ENCODE measurements at places on chromosomes 7 and 10.

DNA sequence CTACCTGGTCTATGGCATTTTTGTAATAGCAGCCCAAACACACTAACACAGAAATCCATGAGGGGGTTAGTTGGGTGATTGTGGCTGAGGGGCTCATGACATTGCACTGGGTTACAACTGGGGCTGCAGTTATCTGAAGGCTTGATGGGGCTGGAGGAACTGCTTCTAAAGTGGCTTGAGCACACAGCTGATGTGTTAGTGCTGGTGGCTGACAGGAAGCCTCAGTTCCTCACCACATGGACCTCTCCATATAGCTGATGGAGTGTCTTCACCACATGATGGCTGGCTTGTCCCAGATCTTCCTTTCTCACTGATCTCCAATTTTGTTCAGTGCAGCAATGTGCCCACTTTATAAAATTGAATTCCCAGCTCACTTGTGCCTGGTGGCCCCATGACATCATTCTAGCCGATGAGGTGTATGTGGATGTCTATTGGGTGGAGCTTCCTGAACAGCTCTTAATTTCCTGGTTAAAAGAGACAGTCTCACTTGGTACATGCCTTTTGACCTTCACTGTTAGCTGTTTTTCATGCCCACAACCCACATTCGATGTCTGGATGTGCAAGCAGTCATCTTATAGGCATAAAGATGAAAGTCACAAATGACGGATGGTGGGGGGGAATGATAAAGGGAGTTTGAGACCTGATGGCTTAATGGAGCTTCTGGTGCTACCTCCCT, 166.9 kb upstream of the BMPER start:
- no peak for DNase-seq

- no peak for DNase-seq
Measured at GRCh38 chr10:93110472-93111146, 36.9 kb downstream of the CYP26A1 start.

DNA sequence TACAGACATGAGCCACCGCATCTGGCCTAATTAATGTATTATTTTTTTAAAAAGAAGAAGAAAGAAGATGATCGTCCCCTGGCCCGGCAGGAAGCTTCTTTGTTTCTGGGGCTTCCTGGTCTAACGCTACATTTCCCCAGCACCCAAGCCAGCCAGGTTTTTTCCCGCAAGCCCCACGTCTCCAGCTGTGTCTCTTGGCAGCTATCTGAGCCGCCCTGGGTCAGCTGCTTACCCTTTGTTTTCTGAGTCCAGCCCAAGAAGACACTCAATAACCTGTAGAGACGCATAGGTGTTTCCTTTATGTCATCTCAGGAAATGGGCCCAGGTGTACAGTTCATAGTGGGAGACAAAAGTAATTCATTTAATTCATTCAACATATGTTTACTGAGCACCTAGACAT, 110.2 kb downstream of the MTPAP start:
- no peak for DNase-seq

- no peak for DNase-seq
Measured at GRCh38 chr7:74051193-74051592, 23.2 kb downstream of the ELN start.

GRCh38 chr7:43198016-43198415, 85.6 kb downstream of the HECW1 start:
- DNase-seq = no peak

- no peak for DNase-seq
Measured at GRCh38 chr7:89621925-89622641, 532.2 kb upstream of the STEAP1 start.

GRCh38 chr7:101206665-101207042, 5.8 kb upstream of the MOGAT3 start:
- DNase-seq = no peak

DNA sequence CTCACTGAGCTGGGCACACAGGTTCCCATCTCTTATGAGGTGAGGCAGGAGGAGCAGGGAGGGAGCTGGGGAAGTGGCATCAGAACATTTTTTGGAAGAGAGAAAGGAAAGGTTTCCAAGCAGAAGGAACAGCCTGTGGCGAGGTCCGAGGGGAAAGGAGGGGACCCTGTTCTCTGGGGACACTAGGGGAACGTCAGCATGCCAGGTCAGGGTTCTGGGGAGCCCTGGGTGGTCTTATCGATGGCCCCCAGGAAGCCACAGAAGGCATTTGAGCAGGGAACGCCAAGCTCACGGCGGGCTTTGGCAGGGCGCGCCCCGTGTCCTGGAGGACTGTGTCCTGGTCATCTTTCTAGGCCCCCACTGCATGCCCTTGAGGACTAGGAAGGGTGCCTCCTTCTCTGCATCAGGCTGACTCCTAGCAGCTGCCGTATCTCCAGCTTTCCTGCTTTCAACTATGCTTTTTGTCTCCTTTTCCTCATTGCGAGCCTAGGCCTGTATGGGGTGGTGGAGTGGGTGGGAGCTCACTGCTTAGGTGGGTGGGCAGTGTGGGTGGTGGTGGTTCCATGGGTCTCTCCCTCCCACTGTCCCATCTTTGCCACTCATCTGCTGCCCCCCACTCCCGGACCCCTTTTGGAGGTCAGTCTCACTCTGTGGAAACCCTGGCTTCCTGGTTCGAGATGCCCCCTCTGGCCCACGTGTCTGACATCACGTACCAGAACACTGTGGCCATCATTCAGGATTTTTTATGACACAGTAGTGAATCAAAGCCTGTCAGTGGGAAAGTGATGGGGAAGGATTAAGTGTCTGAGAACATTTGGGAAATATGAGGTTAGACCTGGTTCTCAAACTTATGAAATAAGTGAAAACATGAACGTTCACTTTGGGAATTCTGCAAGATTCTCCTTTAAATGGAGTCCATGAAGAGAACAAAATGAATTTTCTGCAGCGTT, 89.1 kb downstream of the CUX1 start:
- DNase-seq = no peak

DNA sequence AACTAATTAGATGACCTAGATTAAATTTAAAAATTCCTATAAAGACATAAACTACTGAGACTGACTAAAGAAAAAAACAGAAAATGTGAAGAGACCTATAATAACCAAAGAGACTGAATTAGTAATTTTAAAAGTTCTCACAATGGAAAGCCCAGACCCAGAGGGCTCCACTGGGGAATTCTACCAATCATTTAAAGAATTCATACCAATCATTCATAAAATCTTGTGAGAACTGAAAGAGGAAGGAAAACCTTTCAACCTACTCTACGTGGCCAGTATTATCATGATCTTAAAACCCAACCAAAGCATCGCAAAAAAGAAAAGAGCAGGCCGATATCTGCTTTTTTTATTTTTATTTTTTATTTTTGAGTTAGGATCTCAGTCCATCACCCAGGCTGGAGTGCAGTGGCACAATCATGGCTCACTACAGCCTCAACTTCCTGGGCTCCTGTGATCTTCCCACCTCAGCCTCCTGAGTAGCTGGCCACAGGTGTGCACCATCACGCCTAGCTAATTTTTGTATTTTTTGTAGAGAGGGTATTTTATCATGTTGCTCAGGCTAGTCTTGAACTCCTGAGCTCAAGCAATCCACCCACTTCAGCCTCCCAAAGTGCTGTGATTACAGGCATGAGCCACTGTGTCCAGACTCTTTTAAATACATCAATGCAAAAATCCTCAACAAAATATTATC, 48.6 kb downstream of the DGKI start:
- no peak for DNase-seq

- no peak for DNase-seq
Measured at GRCh38 chr10:86364491-86365345, 1.9 kb downstream of the GRID1 start.

GRCh38 chr7:130486114-130486953, 5.6 kb upstream of the MEST start:
- DNase-seq = peak; percentile 28

GRCh38 chr7:102829075-102829474, 80.3 kb downstream of the FAM185A start:
- no peak for DNase-seq

DNA sequence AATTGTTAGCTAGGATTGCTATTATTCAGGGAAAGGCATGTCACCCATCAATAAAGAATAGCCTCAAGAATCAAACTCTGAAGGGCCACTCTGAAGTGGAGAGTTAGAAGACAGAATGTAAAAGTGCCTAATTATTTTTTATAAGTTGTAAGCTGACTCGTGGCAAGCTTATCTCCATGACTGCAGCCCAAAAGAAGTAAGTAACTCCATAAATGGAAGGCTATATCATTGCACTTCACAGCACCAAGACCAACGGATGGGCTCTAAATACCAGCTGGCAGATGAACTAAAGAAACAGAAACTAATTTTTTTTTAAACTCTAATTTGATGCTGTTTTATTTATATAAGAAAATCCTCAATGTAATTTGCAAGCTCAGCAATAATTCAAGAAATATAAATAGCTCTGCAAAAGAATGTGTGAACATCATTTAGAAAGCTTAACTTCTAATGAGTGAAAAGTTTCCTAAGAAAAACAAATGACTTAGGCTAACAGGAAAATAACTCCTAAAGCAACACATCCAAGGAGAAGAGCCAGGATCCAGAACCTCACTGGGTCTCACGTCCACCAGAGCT, 165.5 kb downstream of the SNX13 start:
- no peak for DNase-seq

GRCh38 chr7:125567686-125568085, 638.1 kb upstream of the POT1 start:
- no peak for DNase-seq

DNA sequence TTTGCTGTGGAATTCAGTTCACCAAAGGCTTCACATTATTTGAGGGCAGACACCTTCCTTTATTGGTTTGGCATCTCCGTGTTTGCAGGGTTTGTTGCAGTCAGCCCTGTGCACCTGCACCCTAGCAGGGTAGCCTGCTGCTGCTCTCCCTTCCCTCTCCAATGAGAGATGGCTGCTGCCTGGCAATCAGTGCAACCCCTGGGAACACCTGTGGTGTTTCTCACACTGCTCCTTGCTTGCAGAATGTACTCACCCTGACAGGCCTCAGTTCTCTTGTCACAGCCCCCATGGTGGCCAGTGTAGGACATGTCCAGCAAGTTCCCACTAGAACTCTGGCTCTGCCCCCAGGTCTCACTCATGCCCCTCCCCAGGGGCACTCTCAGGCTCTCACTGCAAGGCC, 12.1 kb upstream of the PPIA start:
- no peak for DNase-seq

- DNase-seq = no peak
Measured at GRCh38 chr10:117441361-117441760, 66.1 kb upstream of the PDZD8 start.

GRCh38 chr10:97163181-97163580, 22.6 kb downstream of the SLIT1 start:
- no peak for DNase-seq

GRCh38 chr10:91705948-91706670, 73.2 kb upstream of the PPP1R3C start:
- no peak for DNase-seq

DNA sequence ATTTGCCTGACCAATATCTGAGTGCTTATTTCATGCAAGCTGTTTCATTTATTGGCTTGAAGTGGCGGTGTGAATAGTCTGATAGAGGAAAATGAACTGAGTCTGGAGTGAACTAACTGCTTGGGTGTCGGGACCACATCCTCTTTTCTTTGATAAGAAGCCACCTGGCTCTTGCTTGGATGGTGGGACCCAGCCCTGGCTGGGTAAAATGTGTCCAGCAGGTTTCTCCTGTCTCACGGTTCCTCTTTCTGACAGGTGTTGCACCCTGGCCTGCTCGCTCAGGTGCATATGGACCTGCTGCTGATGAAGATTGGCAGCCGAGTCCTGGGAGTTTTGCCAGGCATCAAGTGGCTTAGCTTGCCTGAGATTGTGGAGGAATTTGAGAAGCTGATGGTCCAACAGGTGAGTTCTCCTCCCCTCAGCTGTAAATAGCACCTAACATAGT, 1.6 kb downstream of the ADCK2 start:
- DNase-seq = no peak

GRCh38 chr7:19705663-19706062, 3.2 kb downstream of the POLR1F start:
- DNase-seq = no peak

DNA sequence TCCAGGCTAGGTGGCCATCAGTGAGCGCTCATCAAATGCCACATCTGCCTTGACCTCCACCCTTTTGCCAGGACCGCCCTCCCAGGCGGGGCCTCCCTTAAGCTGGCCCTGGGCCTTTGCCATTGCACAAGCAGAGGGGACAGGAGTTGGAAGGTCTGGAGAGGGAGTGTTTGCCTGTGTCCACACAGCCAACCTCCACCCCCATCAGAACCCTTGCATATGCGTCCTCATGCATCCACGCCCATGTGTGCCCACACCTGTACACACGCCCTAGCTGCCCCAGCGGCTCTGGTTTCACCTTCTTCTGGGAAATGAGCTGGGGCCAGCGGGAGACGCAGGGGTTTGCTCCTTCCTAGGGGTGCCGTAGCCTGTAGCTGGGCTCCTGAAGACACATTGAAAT, 64.0 kb downstream of the NEURL1 start:
- no peak for DNase-seq

GRCh38 chr10:17229967-17230682, 2.1 kb downstream of the VIM start:
- DNase-seq = peak; percentile 81

DNA sequence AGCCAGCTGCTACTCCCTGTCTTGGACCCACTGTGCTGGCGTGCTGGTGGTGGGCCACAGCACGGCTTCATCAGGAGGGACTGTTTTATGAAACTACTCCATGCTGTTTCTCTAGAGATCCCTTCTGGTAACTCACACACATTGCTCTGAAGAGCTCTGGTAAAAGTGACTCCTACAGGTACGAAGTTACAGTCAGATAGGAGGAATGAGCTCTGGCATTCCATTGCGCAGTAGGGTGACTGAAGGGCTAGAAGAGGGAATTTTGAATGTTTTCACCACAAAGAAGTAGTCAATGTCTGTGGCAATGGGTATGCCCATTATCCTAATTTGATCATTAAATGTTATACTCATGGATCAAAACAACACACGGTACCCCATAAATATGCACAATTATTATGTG, 609 bp downstream of the MAT1A start:
- no peak for DNase-seq

- peak; percentile 48 for DNase-seq
Measured at GRCh38 chr10:61750943-61751471, 88.3 kb downstream of the CABCOCO1 start.

- DNase-seq = no peak
Measured at GRCh38 chr7:118312051-118312450, 87.5 kb downstream of the ANKRD7 start.

- DNase-seq = no peak
Measured at GRCh38 chr10:22821501-22821900, 106.4 kb upstream of the ARMC3 start.

Measured in activated T-cell treated with anti-CD3 and anti-CD28 coated beads for 1 hour (primary cell).